Keratinocyte (primary cell): ENCODE measurements at places on chromosomes 2 and 18.

DNA sequence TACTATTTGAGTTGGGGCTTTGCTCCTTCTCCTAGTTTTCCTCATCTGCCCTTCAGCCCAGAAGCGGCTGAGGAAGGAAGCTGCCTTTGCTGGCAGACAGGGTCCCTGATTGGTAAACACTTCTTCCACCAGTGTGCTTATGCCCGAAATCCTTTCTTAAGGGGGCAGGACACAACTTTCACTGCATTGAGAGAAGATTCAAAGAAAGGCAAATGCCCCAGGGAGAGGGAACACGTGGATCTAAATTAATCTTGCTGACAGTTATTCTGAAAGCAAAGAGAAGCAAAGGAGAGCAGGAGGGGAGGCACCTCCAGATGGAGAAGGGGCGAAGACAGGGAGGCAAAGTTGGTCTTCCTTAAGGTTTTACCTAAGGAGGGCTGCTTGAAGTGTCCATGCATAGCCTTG is 92.1 kb upstream of the EFEMP1 start:
- DNase-seq, result no peak

DNA sequence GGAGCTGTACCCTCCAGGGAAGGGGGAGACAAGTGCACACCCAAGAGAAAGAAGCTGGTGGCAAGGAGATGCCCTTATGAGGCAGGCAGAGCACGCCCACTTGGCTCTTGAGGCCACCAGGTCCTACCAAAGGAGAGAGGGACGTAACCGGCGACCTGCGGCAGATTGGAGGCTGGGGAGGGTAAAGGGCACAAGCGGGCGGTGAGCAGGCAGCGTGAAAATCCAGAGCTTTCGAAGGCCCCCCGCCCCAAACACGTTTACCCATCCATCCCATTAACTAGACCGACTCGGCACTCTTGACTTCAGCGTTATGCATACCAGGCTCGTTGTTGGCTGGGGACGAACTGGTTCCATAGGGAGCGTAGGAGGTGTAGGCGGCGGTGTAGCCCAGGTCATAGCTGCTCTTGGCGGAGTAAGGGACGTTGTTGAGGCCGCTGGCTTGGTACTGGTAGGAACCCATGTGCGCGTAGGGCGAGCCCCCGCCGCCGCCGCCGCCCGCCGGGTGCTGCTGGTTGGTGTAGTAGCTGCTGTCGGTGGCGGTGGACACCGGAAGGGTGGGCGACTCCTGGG is 794 bp downstream of the DLX2 start:
- DNase-seq, result no peak

DNA sequence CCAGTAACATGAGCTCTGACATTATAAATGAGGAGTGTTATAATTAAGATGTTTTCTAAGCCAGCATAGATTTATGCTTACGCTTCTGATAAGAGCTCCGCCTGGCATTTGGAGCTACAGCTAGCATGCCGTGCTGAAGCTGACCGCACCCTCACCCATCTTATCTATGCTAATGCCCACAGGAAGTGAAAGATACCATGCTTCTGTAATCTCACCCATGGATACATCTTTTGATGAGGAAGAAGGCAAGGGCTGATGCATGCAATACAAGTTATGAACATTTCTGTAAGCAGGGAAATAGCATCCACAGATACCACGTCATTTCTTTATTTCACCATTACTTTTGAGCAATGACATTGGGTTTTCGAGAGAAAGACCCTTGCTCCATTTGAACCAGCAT is 82.3 kb downstream of the ARL4C start:
- no peak for DNase-seq

GRCh38 chr18:79965119-79965902 is 868 bp downstream of the HSBP1L1 start:
- no peak for DNase-seq

DNA sequence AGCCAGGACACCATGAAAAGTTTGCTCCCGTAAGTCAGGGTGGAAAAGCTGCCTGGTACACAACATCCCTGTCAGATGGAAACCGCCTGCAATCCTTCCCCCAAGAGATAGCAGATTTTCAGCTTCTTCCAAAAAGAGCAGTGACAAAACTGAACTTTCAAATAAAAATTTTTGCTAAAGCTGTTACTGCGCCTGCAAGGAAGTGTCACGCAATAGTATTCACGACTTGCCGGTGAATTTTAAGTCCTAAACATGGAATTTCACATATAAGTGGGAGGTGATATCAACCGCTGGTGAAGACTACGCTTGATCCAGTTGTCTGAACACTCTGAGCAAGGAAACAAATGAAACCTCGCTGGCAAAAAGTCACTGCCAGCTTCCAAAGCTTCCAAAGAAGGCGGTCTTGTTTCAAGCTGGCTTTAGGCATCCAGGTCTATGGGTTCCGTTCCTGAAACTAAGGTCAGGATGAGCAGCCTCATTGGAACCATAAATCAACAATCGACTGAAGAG is 2.8 kb downstream of the COL6A3 start:
- DNase-seq, result no peak

GRCh38 chr2:124267794-124268193 is 242.7 kb downstream of the CNTNAP5 start:
- no peak for DNase-seq

- DNase-seq, result no peak
These were observed 839 bp upstream of the GPR148 start for GRCh38 chr2:130728007-130728454.

GRCh38 chr18:24726727-24727492 is 266.5 kb downstream of the HRH4 start:
- DNase-seq, result no peak

- no peak for DNase-seq
These were observed 79.7 kb upstream of the KCTD1 start for GRCh38 chr18:26628017-26628416.

DNA sequence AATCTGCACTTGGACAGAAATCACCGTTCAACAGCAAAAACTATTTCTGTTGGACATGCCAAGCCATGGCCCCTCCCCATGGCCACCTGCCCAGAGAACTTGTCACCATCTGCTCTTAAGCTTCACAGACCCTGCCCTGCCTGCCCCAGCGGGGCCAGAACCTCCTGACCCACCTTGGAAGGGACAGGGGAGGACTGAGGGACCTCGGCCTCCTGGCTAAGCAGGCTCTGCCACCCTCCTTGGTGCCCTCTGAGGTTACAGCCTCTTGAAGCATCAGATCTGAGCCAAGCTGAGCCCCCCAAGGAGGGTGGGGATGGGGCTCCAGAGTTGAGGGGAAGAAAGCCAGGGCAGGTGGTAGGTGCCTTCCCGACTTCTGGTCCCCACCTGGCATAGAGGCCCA is 6.5 kb downstream of the TEX261 start:
- DNase-seq, result no peak

DNA sequence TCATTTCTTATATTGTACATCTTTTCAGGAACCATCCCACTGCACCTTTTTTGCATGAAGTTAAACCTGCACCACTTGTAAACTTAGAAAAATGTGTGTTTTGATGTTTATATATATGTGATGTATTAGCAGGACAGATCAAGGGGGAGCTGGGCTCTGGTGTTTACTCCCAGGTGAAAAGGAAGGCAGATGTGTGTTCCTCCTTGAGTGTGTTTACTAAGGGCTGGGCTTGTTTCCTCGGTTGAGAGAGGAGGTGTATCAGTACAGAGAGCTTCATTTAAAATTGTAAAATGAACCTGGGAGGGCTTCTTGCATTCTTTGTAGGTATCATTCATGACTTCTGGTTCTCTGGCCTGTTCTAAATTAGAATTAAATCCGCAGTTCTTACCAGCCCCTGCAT is 14.8 kb downstream of the LPIN1 start:
- no peak for DNase-seq
